Activated CD4-positive, CD25-positive, alpha-beta regulatory T cell treated with anti-CD3 and anti-CD28 coated beads, Interleukin-2, amount 50 U/mL, for 24 hours (primary cell): ENCODE measurements at places on chromosomes 7 and 10.
A peak's percentile ranks its signal among the peaks of the same experiment; 100 is the strongest.

GRCh38 chr10:89793649-89794254 is 92.4 kb downstream of the KIF20B start:
- peak; percentile 68 for ATAC-seq

DNA sequence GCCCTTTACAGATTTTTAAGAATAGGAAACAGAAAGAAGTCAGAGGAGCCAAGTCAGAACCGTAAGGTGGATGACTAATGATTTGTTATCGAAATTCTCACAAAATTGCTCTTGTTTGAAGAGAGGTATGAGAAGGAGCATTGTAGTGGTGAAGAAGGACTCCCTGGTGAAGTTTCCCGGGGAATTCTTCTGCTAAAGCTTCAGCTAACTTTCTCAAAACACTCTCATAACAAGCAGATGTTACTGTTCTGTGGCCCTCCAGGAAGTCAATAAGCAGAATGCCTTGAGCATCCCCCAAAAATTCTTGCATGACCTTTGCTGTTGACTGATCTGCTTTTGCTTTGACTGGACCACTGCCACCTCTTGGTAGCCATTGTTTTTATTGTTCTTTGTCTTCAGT is 152.9 kb downstream of the HGF start:
- ATAC-seq = no peak

- no peak for ATAC-seq
Measured at GRCh38 chr7:150811-151221, 41.6 kb upstream of the FAM20C start.

GRCh38 chr7:101870361-101871062 is 53.1 kb downstream of the CUX1 start:
- ATAC-seq = no peak

- no peak for ATAC-seq
Measured at GRCh38 chr7:124662372-124662771, 103.2 kb downstream of the GPR37 start.

DNA sequence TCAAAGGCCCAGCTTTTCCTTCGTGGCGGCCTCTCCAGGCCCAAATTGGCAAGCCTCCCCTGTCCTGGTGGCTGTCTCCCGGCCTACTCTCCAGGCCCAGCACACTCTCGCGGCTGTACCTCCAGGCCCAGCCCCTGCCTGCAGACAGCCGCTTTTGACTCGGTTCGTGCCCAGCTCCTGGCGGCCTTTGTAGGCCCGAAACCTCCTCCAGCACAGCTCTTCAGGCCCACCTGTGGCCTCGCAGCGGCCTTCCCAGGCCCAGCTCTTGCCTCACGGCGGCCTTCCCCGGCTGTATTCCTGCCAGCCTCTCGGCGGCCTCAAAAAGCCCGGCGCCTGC is 18.2 kb upstream of the TMEM248 start:
- ATAC-seq = no peak

DNA sequence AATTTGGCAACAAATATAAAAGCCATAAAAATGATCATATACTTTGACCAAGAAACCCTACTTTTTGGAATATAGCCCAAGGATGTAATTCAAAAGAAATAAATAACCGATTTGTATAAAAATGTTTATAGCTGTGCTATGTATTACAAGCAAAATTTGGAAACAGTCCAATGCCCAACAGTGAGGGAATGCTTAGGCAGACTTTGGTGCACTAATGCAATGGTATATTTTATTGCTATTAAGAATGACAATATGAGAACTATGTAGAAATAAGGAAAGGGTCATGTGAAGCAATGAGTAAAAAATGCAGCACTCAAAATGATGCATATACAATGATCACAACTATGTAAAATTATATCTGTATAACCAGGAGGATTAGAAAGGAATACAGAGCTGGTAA is 273.8 kb upstream of the HPS1 start:
- no peak for ATAC-seq

GRCh38 chr10:30594077-30594476 is 35.5 kb downstream of the LYZL2 start:
- ATAC-seq = no peak

DNA sequence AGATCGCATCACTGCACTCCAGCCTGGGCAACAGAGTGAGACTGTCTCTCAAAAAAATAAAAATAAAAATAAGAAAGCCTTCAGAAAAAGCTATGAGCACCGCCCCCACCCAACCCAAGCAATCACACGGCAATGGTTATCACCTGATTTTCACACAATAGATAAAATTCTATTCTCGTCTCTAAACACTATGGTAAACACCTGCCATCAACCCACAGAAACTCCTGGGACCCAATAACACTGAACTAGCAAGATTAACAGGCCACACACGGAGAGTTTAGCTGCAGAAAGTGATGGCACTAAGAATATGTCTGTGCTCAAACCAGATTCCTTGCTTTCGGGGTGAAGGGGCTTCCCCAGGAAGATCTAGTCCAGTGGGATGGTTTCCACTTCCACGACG is 173.8 kb downstream of the DIP2C start:
- ATAC-seq = no peak

DNA sequence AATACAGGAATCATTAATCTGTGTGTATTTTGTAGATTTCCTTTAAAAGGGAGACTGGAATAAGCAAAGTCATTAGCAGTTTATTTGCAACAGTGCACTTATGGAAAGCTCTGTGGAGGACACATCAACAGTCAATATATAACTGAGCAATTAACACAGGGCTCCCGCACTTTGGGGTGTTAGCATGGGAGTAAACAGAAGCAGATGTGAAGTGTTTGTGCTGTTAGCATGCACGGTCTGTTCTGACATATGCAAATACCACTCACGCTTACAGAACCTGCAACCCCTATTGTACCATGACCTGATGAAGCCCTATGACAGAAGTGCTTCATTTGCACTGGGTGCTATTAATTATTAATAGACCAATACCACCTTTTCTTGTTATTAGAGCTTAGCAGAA is 118.9 kb downstream of the PPP1R3A start:
- ATAC-seq = no peak

- no peak for ATAC-seq
Measured at GRCh38 chr7:33044401-33044718, 18.2 kb downstream of the NT5C3A start.
